ENCODE measurements at places on chromosomes 1 and 21. TPM values are rescaled to one million over a fixed set of nuclear protein-coding genes. Genes with fewer than 3 reads are reported as not detected.

ZNF695 gene
- total RNA-seq, result 1.9 TPM

TLCD4 gene
- total RNA-seq, result 0.54 TPM

HIVEP3 gene
- 2.2 TPM for total RNA-seq

IFNLR1 gene
- total RNA-seq, result not detected

RGS16 gene
- 0.16 TPM for total RNA-seq

TESK2 gene
- 2.8 TPM for total RNA-seq

FBXO2 gene
- total RNA-seq, result not detected

CLEC20A gene
- not detected for total RNA-seq

CYYR1 gene
- total RNA-seq, result 1.6 TPM

SH2D2A gene
- 0.18 TPM for total RNA-seq

AQP10 gene
- not detected for total RNA-seq

RCC2 gene
- total RNA-seq, result 30.6 TPM

LINGO4 gene
- not detected for total RNA-seq

TRAF3IP3 gene
- total RNA-seq, result not detected

ATP6V1G3 gene
- total RNA-seq, result not detected

ATP1A4 gene
- not detected for total RNA-seq

IGSF5 gene
- not detected for total RNA-seq

DMAP1 gene
- total RNA-seq, result 36.3 TPM

SPATA46 gene
- not detected for total RNA-seq

PLEKHN1 gene
- not detected for total RNA-seq

LAMB3 gene
- total RNA-seq, result 3.4 TPM

CRYBG2 gene
- total RNA-seq, result not detected

LCE2C gene
- not detected for total RNA-seq

SERINC2 gene
- 9.1 TPM for total RNA-seq

MAP1LC3C gene
- not detected for total RNA-seq

ERG gene
- total RNA-seq, result 1.1 TPM

FRRS1 gene
- 6.0 TPM for total RNA-seq

GJA5 gene
- 0.18 TPM for total RNA-seq

DNALI1 gene
- total RNA-seq, result 3.1 TPM

NPHS2 gene
- total RNA-seq, result not detected

CHI3L1 gene
- 23.8 TPM for total RNA-seq

SLC25A34 gene
- total RNA-seq, result 0.54 TPM

PLA2G2A gene
- 9.4 TPM for total RNA-seq

ANGPTL3 gene
- total RNA-seq, result not detected

GPR89B gene
- total RNA-seq, result 13.0 TPM

LMO4 gene
- 49.1 TPM for total RNA-seq

MYOG gene
- not detected for total RNA-seq

OR10Z1 gene
- not detected for total RNA-seq

SLC22A15 gene
- 1.5 TPM for total RNA-seq

RGL1 gene
- 23.0 TPM for total RNA-seq

SMCP gene
- total RNA-seq, result not detected

CD1B gene
- total RNA-seq, result not detected

LCE1D gene
- not detected for total RNA-seq

GJB4 gene
- total RNA-seq, result not detected

FCRL5 gene
- total RNA-seq, result not detected

TMEM51 gene
- total RNA-seq, result 3.7 TPM

DNM3 gene
- total RNA-seq, result 0.16 TPM

ZNF644 gene
- total RNA-seq, result 26.2 TPM

S100A9 gene
- total RNA-seq, result not detected

PODN gene
- total RNA-seq, result 12.1 TPM

EPHB2 gene
- 0.97 TPM for total RNA-seq

OPRD1 gene
- total RNA-seq, result not detected

CYP4Z1 gene
- not detected for total RNA-seq

KMO gene
- not detected for total RNA-seq

SPRR1A gene
- total RNA-seq, result not detected

AMY2A gene
- total RNA-seq, result not detected

ANKRD34A gene
- total RNA-seq, result 0.18 TPM

CELSR2 gene
- 1.5 TPM for total RNA-seq

RAP1GAP gene
- 0.36 TPM for total RNA-seq
